Right hindlimb (tissue), 1 donor: ENCODE measurements at places on chromosomes 7 and 10.

DNA sequence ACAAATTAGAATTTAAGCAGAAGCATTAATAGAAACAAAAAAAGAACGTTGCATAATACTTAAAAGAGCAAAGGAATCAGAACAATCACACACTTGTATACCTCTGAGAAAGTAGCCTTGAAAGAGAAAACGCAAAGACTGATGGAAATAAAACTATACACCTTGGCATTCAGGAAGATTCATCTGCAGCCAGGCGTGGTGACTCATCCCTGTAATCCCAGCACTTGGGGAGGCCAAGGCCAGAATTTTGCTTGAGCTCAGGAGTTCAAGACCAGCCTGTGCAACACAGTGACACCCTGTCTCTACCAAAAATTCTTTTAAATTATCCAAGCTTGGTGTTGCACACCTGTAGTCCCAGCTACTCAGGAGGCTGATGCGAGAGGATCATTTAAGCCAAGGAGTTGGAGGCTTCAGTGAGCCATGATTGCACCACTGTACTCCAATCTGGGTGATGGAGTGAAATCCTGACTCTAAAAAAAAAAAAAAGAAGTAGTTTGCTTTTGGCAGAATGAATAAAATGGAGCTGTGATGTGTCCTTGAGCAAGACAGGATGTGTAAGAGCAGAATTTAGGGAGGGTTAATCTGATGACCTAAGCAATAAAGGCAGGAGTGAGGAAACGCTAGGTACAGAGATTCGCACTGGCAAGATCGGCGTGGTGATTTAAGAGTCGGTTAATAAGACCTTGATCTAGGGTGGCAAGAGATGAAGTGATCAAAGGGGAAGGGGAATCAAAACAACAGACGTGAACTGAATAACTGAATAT, 75.8 kb upstream of the NRP1 start:
- no peak for DNase-seq

DNA sequence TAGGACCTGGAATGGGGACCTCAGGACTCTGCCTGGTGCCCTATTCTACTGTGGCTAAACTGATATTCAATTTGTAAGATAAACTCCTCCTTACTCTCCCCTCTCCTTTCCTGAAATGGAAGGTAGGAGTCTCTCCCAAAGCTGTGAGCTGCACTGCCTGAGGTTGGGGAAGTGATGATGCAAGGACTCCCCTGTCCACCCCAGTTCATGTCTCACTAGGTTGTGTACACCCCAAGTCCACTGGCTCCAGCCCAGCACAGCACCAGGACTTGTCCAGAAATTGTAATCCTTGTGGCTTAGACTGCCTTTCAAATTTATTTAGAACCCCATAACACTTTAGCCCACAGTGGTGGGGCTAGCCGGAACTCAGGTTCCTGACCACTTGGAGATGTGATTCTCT, 247.2 kb upstream of the CTBP2 start:
- DNase-seq: no peak

DNA sequence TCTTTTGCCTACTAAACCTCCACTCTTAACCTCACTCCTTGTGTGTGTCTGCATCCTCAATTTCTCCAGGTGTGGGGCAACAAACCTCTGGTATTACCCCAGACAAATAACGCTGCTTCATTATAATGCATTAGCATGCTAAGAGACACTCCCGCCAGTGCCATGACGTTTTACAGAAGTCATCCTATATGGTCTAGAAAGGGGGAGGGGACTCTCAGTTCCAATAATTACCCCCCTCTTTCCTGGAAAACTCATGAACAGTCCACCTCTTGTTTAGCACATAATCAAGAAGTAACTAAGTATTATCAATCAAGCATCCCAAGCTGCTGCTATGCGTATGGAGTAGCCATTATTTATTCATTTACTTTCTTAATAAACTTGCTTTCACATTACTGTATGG, 364.5 kb downstream of the TYW1 start:
- no peak for DNase-seq

- no peak for DNase-seq
Observed at GRCh38 chr10:17028798-17029197, 100.8 kb downstream of the CUBN start.

DNA sequence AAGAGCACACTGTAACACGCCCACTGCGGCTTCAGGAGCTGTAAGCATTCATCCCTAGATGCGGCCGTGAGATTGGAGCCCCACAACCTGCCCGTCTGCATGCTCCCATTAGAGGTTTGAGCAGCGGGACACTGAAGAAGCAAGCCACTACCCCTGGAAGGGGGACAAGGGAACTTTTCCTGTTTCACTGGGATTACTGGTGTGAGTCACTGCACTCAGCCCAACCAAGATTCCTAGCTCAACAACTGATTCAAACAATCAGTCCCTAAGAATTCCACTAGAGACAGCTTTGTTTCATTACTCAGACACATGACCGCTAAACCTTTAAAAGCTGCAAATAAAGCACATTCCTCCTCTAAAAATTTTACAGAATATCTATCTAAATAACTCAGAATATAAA, 69.8 kb downstream of the ORC5 start:
- DNase-seq: no peak

DNA sequence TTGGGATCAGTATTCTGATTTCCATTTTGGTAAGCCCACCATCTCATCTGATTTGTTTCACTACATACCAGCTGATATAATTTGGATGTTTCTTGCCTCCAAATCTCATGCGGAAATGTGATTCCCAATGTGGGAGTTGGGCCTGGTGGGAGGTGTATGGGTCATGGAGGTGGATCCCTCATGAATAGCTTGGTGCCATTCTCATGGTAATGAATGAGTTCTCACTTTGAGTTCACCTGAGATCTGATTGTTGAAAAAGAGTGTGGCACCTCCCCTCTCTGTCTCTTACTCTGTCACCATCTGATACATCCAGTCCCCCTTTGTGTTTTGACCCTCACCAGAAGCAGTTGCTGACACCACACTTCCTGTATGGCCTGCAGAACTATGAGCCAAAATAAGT, 347.3 kb downstream of the ARL4A start:
- no peak for DNase-seq

- DNase-seq: peak; percentile 39
Observed at GRCh38 chr10:100341953-100342626, 4.9 kb upstream of the SCD start.

DNA sequence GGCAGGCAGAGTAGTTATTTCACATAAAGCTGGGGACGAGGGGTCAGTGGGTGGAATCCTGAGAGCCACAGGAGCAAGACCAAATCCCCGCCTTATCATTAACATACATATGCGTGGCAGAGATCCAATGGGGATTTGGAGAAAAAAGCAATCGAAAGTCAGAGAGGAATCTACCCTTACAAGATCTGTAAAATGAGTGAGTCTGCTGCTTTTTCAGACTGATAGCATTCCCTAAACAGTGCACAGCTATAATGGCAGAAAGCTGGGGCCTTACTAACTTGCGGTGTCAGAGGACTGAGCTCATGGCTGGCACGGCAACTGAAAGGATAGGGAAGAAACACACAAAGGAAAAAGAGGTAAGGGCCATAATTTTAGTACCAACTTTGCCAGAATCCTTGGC, 25.0 kb downstream of the GPR22 start:
- DNase-seq: no peak

- DNase-seq: no peak
Observed at GRCh38 chr7:69691734-69692133, 93.5 kb downstream of the AUTS2 start.

DNA sequence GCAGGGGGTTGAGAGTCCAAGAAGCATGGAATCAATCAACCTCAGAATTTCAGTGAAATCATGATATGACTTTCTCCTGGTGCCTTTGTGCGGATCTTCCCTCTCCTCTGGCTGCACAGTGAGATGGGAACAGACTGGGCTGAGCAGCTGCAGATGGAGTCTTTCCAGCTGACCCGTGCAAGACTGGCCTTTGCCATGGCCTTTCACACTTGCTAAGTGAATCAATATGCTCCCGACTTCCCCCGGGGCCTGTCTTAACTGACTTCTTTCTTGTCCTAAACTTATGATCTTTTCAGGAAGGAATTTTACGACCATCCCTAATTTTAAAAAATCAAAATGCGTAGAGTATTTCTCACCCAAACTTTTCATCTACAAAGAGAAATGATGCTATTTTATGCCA, 469.9 kb downstream of the GALNT17 start:
- peak; percentile 73 for DNase-seq

GRCh38 chr7:129213828-129214227, 11.0 kb upstream of the AHCYL2 start:
- DNase-seq: no peak

- no peak for DNase-seq
Observed at GRCh38 chr10:113933894-113934532, 79.6 kb downstream of the NHLRC2 start.

GRCh38 chr7:12738665-12739064, 51.2 kb downstream of the ARL4A start:
- DNase-seq: no peak

DNA sequence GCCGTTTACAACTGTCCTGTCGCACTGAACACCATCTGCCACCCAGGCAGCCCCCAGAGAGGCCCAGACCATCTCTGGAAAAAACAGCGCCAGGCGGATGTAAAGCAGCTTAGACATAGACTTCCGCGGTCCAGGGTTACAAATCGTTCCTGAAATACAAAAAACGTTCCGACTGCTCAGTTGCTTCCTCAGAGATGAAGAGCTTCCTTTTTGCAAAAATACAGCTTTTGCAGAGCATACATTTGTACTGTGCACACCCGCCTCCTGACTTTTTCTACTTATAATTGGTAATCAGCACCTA, 11.4 kb downstream of the DAGLB start:
- DNase-seq: no peak

GRCh38 chr7:158587162-158588084, at the start of gene PTPRN2:
Gene PTPRN2, minus strand, starts transcription at chr7:158587823.
- peak; percentile 76 for DNase-seq

- no peak for DNase-seq
Observed at GRCh38 chr7:30900803-30901362, 10.8 kb upstream of the AQP1 start.

- DNase-seq: no peak
Observed at GRCh38 chr7:69844264-69844868, 246.1 kb downstream of the AUTS2 start.

DNA sequence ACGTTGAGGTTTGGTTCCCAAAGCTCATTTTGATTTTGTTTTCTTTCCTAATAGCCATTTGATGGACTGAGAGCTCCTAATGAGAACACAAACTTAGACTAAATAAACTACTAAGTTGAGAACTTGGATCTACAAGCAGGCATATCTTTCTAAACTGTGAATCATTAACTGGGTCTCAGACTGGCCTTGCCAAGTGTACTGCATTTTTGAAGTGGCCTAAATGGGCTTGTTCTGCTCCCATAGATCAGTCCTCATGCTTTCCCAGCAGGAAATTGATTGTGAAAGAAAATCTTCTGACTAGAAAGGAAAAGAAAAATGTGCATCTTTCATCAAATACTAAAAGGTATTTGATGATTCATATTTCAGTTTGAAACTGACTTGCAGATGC, 46.7 kb upstream of the RBM33 start:
- no peak for DNase-seq

GRCh38 chr7:30353532-30353931, 69.1 kb downstream of the ZNRF2 start:
- no peak for DNase-seq

DNA sequence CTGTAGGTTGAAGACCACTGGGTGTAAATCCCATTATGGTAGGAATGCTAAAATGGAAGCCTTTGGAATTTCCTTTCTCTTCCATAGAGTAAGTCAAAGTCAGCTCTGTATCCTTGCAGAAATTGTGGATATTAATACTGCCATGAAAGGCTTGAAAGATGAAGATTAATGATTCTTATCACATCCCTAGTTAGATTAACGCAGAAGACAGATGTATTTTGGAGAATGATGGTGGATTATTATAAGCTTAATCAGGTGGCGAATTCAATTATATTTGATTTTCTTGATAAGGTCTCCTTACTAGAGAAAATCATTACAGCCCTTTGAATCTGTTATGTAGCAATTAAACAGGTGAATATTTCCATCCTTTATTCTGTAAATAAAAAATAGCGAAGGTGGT, 270.1 kb downstream of the PHF14 start:
- no peak for DNase-seq

GRCh38 chr10:5840314-5841307, 27.4 kb upstream of the GDI2 start:
- DNase-seq: peak; percentile 62

GRCh38 chr7:54632696-54633095, 90.5 kb downstream of the VSTM2A start:
- DNase-seq: no peak

- no peak for DNase-seq
Observed at GRCh38 chr10:11759347-11759746, 17.2 kb downstream of the ECHDC3 start.

DNA sequence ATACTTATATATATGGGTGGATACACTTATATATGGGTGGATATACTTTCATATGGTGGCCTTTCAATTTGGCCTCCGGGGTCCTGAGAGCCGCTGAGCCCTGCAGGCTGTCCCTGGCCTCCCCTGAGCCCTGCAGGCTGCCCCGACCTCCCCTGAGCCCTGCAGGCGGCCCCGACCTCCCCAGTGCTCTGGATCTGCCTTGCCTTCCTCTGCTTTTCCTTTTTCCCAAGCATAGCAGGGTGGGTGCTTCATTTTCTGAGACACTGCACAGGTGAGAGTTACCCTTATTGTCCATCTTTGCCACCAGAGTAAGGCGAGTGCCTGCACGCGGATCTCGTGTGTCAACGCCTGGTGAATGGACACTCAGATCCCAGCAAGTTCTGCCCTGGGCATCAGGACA, 106.6 kb downstream of the VIPR2 start:
- no peak for DNase-seq

DNA sequence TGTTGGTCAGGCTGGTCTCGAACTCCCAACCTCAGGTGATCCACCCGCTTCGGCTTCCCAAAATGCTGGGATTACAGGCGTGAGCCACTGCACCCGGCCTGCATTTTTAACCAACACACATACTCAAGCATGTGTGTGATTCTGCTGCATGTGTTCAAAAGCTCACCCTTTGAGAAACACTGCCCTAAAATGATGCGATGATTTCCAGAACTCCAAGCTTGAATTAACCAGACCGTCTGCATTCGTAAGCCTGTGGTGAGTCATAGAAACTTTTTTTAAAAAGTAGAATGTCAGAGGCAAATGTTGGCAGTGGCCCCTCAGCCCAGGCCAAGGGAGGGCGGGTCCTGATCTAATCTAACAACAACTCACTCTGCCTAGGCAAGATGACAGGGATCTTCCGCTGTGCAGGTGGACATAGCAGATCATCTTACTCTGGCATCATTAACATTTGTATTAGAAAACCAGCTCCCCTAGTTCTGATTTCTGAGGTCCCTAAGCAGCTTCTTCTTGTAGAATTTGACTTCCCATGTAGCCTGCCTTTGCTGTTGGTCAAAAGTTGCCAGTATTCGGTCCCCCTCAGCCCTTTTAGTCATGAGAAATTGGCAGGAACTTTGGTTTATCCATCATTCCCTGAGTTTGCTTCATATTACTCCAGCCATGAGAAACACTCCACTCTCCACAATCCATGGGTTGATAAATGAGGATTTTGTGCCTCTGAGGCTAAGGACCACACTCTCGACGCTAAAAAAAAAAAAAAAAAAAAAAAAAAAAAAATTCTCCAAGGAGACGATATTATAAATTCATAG, 190.4 kb downstream of the SKIDA1 start:
- peak; percentile 78 for DNase-seq

DNA sequence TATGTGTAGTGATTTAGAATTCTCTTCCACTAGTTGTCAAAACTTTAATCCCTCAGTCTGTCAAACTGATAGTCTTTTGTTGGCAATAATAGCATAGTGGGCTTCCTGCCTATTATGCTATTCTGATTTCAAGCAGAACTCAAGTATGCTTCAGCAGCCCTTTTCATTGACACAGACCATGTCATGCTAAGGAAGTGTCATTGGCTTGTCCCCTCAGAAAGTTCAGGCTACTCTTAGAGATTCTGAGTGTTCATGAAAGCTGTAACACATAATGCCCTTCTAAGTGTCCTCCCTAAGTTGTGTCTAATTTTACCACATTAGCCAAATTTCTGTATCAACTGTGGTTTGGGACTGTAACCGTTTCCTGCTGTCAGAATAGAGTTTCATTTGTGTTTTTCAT, 198.7 kb downstream of the THSD7A start:
- no peak for DNase-seq
